ENCODE measurements at places on chromosomes 7 and 10.

GRCh38 chr7:155450970-155451801, 6.7 kb upstream of the EN2 start:
- DNase-seq = no peak

DNA sequence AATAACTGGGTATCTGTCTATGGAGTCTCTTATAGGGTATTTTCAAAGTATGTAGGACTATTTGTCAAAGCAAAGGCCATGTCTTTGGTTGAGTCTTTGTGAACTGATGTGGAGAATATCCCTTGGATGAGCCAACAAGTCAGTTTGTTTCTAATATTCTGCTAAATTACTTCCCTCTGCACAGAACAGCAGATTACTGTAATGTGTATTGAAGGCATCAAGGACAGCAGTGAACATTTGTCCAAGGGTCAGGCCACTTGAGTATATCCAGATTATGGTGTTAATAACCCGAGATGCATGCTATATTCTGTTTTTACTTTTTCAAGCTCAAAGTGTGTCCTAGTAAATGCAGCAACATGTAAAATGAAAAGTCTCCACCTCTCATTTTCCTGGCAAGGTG, 144.2 kb upstream of the GLI3 start:
- DNase-seq = no peak

DNA sequence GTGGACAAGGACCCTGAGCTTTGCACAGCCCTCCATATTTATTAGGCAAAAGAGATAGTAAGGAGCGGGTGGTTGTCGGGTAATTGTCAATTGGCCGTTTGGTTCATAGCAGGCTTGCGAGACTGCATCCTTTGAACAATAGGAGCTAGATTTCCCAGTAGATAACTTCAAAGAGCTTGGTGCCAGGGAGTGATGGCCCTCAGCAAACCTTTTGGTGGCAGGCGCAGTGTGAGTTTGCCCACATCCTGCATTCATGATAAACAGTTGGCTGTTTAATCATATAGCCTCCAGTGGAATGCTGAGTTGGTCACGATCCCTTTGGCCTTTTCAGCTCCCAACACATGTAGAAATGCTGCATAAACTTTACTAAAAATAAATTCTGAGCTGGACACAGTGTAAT, 156.9 kb downstream of the AKR1D1 start:
- DNase-seq = no peak

GRCh38 chr7:114859477-114859876, 62.4 kb upstream of the MDFIC start:
- DNase-seq = no peak

DNA sequence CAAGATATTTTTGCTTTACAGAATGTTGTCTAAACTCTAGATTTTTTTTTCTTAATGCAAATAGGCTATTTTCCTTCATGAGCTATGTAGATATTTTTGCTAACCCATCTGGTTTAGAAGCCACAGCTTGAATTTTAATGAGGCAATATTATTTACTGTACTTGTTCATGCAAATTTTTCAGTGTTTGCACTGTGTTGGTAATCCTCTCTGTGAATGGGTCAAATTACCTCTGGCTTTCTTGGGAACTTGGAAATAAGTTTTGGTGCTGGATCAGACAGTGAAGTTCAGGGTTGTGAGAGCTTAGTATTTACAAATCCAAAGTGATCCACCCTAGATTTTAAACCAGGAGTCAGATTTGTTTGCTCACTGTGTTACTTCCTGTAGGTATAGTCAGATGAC, 686.9 kb downstream of the NXPH1 start:
- DNase-seq = no peak

- DNase-seq = no peak
Measured at GRCh38 chr7:77465256-77465655, 49.1 kb upstream of the GSAP start.

DNA sequence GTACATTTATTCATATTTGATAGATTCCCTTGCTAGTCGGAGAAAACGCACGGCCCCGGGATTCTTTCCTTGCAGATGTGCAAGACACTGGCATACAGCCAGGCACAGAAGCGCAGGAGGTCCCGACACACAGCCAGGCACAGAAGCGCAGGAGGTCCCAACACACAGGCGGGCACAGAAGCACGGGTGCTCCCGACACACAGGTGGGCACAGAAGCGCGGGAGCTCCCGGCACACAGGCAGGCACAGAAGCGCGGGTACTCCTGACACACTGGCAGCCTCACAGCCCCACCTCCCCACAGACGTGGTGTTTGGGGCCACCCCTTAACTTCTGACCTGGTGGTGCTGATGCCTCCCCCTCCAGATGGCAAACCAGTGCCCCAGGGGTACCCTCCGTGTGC, 237.3 kb downstream of the ZMYND11 start:
- DNase-seq = no peak

DNA sequence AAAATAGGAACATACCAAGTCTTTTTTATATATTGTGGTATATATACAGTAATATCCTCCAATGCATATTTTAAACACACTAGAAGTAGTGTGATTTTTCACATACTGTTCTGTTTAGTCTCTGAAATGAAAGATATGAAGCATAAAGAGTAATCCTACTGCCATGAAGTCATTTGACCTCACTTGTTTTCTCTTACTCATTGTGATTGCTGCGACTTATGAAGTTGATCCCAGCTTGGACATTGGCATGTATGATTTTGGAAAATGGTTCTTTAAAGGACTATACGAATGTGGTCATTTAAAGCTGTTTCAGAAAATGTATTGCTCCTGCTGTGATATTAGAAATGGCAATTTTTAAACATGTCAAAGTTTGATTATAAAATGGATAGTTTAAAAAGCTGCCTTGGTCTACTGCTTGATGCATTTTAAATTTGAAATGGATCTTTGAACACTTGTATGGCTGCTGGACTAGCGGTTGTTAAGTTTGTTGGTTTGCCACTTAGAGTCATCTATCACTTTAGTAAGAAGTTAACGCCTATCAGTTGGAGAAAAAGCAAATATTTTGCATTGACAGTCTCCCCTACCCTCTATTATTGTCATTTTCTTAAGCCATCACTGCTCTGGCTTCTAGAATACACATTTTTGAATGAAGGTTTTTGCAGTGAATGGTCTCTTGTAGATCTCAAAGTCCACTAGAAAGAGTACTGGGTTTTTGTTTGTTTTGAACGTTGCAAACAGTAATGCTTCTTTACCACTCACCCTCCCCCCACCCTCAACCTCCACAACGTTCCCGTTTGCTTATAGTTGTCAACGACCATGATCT, 881 bp upstream of the PCGF5 start:
- no peak for DNase-seq
